Neural crest cell (in vitro differentiated cells): ENCODE measurements at places on chromosomes 4 and X.

- DNase-seq = no peak
Measured at GRCh38 chrX:68204521-68205038, 228.7 kb downstream of the OPHN1 start.

GRCh38 chr4:97912156-97912555 is 231.1 kb downstream of the STPG2 start:
- no peak for DNase-seq

DNA sequence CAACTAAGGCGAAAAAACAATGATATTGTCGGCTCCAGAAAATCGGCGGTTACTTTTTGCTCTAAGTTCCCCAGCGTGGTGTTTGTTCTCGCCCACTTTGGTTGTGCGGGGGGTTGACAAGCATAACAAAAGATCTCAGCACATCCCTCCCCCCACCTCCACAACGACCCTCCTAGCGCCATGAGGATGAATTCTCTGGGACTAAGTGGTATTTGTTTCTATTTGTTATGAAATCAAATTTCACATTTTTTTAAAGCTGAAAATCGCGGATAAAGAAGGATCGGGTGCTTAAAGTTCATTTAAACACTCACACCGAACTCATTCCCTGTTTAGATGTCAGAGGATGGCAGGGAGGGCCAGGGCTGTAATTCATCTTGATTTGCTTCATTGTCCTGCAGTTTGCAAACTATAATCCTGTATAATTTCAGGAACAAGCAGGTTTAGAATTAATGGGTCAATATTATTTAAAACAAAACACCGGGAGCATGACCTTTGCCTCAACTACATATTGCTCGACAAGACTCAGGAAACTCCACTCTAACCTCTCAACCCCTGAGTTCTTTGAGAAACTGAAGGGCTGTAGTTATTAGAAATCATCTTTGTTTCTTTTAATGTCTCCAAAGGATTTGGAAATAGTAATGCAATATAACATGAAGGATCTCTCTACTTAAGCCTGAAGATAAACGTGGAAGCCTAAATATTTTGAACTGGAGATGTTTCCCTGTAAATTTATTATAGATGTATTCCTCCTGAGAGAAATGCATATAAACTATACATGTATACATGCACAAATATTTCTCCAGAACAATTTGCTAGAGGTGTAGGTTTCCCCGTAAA is 6.4 kb downstream of the PITX2 start:
- no peak for DNase-seq

DNA sequence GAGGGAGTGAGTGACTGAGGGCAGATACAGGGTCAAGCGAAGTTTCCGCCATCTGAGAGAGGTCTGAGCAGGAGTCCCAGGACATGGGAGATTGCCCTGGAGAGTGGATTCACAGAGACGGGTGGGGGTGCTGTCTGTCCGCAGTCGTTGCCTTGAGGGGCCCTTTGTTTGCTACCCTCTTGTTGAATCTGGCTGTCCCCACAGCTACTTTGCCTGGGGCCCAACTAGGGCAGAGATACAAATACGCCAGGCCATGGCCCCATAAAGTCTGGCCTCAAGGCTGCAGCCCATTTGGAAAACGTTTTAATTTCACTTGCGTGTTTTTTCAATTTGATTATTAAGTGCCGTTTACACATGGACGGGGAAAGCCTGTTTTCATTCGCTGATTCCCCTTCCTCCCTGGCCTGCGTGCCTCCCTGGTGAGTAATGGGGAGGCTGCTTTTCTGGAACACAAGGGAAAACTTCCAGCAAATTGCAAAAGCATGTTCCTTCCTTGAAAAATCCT is 134.4 kb downstream of the SMIM20 start:
- no peak for DNase-seq

DNA sequence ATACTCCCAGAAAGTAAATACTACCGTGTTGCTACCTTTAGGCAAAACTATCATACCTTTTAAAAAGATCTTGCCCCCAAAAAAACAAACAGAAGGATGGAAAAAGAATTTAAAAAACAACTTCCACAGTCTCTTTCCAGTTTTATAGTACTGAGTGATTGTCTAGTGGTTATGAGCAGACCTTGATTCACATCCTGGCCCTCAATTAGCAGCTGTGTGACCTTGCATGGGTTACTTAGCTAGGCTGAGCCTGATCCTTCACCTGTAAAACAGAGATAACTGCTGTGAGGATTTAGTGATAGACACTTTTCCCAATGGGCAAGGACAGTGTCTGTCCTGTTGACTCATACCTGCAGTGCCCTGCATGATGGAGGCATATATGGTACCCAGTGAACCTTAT is 49.0 kb downstream of the SMAD1 start:
- no peak for DNase-seq

- DNase-seq = peak; percentile 8
Measured at GRCh38 chrX:49838374-49838773, 9.3 kb downstream of the PAGE4 start.
